Endothelial cell of umbilical vein (primary cell): ENCODE measurements at places on chromosomes 5 and 9. TPM values are rescaled to one million over a fixed set of nuclear protein-coding genes. Genes with fewer than 3 reads are reported as not detected.
A peak's percentile ranks its signal among the peaks of the same experiment; 100 is the strongest.

GRCh38 chr9:92603100-92603499 lies 66.8 kb downstream of the IPPK start:
- no peak for DNase-seq

DNA sequence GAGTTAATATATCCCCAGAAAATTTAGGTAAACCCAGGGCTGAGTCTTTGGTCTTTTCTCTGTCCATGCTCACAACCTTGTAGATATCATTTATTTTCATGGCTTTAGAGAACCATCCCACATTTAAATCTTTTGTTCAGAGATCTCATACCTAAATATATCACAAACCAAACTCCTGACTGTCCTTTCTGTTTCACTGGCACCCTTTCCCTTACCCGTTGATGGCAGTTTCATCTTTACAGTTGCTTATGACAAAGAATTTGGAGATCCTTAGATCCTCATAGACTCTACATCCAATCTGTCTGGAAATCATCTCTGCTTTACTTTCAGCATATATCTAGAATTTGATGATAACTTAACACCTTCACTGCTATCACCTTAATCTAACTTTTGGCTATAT lies 19.2 kb downstream of the RNF180 start:
- no peak for DNase-seq

DNA sequence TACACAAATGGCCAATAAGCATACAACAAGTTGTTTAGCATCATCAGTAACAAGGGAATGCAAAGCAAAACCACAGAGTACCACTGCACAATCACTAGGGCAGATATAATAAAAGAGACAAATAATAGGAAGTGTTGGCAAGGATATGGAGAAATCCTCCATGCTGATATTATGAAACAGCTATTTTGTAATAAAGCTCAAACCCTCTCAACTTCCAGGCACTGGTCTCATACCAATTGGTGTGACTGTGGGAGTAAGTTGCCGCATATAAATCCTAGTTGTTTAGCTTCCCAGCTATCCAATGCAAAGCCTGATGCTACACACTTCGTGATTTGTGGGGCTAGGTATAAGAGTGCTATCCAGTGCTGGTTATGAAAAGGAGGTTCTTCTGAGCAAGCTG lies 88.6 kb downstream of the SMIM23 start:
- no peak for DNase-seq

Gene OLFML2A
- total RNA-seq, result 0.32 and 1.1 TPM in 2 replicates

DNA sequence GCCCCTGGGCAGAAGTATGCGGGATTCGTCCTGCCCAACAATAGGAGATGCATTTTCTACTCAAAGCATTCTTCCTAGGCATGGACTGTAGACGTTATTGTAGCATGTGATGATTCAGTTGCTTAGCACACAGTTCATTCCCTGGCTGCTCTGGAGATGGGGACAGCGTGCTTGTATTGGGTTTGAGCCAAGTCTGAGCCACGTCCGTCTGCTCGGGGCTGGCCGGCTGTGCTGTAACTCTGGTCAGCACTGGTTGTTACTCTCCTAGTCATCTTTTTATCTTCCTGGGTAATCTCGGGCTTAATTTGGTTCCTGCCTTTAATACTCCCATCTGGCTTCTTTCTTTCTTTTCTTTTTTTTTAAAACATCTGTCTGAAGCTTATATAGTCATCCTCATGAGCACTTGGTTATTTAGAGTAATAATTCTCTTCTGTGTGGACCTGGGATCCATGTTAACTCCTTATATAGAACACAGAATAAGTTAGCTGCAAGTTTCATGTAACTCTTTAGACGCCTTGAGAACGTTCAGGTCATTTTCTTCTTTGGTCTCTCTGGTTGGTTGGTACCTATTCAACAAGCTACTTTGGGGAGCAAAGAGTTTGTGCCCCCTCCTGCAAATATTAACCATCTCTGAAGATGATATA lies 118.8 kb upstream of the RPS23 start:
- peak; percentile 98 for DNase-seq

Gene FSTL4
- 0.07 TPM in 1 of 2 replicates, not detected in the other for total RNA-seq
